NT2/D1 (cell line): ENCODE measurements at places on chromosomes 13 and 19.

- DNase-seq = no peak
These were observed 168.3 kb upstream of the RNF113B start for GRCh38 chr13:98345107-98345935.

- no peak for DNase-seq
These were observed 5.8 kb upstream of the MVB12A start for GRCh38 chr19:17414097-17414496.

DNA sequence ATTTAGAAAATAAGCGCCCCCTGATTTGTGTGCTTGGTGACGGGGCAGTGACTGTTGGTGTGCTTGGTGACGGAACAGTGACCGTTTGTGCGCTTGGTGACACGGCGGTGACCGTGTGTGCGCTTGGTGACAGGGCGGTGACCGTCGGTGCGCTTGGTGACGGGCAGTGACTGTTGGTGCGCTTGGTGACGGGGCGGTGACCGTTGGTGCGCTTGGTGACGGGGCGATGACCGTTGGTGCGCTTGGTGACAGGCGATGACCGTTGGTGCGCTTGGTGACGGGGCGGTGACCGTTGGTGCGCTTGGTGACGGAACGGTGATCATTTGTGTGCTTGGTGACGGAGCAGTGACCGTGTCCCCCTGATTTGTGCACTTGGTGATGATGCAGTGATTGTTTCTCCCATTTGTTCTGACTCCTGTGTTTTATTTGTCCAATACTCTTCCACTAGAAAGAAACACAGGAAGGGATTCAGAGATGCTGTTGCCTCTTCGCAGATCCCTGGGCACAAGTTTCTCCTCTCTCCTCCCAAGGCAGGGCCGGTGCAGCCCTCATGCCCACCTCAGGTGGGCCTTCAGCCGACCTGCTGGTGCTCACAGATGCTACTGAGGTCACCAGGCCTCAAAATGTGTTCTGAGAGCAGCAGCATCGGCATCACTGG is 128.3 kb downstream of the ATP11A start:
- no peak for DNase-seq

- no peak for DNase-seq
These were observed 34.3 kb upstream of the SHKBP1 start for GRCh38 chr19:40542202-40542859.

- DNase-seq = no peak
These were observed at the start of gene TNNT1 for GRCh38 chr19:55149078-55150003. Gene TNNT1, minus strand, starts transcription at chr19:55149206. Its CDS starts 2,049 bp downstream, at chr19:55147157.

DNA sequence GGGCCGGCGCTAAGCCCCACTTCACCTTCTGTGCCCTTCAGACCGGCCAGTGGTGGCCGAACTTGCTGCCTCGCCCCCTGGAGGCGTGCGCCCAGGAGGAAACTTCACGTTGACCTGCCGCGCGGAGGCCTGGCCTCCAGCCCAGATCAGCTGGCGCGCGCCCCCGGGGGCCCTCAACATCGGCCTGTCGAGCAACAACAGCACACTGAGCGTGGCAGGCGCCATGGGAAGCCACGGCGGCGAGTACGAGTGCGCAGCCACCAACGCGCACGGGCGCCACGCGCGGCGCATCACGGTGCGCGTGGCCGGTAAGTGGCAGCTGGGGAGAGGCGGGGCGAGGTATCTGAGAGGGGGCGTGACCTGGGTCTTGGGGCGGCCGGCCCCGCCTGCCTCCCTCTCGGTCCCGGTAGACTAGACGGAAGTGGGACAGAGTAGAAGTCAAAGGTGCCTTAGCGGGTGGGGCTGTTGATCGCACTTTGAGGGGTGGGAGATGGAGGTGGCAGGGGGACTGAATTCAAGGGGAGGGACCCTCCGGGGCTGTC is 5.6 kb downstream of the ICAM5 start:
- DNase-seq = no peak

DNA sequence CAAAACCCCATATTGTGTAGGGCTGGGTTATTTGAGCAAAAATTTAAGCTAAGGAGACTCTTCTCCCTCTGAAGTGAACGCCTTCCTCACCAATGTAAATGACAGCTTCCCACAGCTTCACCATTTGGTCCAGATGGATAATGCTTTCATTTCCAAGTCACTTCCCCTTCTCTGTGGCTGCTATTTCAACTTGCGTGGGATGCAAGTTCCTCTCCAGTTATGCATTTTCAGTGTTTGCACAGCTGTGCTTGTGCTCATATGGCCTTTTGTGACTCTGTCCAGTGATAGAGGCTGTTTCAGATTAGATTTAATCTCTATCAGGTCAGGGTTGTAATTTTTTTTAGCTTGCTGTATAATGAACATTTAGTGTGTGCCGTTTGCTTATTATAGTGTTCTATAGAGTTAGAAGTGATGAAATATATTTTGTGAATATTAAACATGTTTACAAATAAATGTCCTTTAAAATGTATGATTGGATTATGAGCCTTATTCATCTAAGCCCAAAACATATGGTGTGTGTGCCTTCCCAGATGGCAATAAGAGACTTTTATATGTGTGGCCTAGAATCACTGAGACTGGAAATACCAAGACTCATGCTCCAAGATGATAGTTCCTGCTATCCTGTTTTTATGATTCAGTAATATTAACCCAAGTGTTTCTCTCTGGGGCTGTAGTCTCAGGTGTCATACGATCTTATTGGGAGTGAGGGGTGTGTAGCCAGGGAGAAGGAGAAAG is 86.6 kb downstream of the TNFRSF19 start:
- DNase-seq = no peak

- no peak for DNase-seq
These were observed 12.7 kb downstream of the FARP1 start for GRCh38 chr13:98155475-98156109.
